ENCODE measurements at places on chromosomes 16 and 17. TPM values are rescaled to one million over a fixed set of nuclear protein-coding genes. Genes with fewer than 3 reads are reported as not detected.

GRCh38 chr16:64962786-64963185 lies 159.1 kb downstream of the CDH11 start:
- no peak for DNase-seq

GRCh38 chr17:44111777-44112176 lies 11.7 kb downstream of the HDAC5 start:
- DNase-seq = no peak

- no peak for DNase-seq
Measured at GRCh38 chr17:82087961-82088837, 9.8 kb downstream of the FASN start.

GRCh38 chr17:48258331-48258730 lies 150.8 kb downstream of the SNX11 start:
- no peak for DNase-seq

Gene EFCAB5
- total RNA-seq = 1.1 TPM

DNA sequence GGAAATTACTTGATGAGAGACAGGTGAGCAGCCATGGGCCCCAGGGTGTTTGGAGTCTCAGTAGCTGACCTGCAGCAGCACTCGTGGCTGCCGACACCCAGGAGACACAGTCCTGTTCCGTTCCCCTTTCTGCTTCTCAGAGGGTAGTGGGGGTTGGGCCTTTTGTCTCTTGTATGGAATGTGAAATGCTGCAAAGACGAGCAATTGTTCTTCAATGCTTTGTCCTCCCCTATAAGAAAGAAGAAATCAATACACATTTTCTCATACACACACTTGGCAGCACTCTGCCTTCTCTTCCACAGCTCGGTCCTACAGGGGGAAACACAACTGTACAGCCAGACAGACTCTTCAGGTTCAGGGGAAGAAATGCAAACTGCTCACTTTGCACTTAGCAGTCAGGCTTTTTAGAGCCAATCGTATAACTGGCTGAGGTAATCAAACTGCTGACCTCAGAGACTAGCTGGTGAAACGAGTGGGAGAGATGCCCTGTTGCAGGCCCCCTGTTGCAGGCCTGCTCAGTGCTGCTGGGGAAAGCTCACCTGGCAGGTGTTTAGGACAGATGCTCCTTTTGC lies 96.7 kb downstream of the AATF start:
- no peak for DNase-seq

DNA sequence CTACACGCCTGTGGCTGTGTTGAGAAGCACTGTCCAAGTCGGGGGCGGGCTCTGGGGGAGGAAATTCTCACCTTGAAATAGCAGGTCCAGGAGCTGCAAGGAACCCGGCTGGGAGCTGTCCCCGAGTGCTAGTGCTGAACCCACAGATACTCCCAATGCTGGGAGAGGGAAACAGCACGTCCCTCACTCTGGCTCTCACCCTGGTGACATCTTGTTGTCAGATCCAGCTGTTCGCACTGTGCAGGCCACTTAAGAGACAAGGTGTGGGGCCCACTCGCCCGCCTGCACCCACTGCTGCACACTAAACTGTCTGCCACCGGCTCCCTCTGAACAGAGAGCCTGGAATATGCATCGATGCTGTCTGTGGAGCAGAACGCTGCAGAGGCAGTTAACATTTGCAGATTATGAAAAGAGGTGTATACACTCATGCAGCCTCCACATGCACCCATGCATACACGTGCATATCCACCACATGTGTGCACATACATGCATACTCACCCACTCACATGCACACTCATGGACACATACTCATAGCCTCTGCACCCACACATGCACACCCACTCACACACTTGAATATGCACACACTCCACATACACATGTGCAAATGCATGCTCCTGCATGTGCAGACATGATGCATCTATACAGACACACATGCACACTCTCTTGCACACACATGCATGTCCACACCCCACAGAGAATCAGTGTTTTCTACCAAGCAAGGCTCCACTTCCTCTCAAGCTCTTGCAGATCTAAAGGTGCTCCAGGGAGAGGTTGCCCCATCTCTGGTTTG lies 42.0 kb downstream of the MGAT5B start:
- DNase-seq = peak; percentile 32

- DNase-seq = no peak
Measured at GRCh38 chr16:57297856-57298255, 13.4 kb upstream of the PLLP start.

DNA sequence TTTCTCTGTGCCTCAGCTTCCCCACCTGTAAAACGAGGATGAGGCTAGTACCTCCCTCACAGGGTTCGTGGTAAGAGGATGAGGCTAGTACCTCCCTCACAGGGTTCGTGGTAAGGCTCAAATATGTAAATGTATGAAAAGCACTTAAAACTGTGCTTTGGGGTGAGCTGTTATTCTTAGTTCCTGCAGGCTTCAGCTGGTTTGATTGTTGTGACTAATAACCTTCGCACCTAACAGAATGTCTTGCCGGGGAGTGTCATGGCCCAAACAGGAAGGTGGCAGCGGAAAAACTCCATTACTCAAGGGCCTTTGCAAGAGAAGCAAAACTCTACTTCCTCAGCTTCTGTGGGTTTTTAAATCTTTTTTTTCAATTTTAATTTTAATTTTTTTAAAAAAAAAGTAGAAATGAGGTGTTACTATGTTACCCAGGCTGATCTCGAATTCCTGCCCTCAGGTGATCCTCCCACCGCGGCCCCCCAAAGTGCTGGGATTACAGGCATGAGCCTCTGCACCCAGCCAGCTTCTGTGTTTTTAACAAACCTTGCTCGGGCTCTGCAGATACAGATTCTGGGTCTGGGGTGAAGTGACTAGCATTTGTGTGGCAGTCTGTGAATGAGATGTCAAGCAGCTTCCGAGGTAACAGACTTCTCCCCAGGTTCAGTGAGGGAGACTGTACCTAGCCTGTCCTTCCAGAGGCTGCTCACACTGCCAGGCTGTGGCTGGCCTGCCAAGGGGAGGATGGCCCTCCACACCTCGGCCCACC lies 103.0 kb downstream of the RAB11FIP4 start:
- no peak for DNase-seq

Gene EFCAB13
- 19.9 TPM for total RNA-seq

DNA sequence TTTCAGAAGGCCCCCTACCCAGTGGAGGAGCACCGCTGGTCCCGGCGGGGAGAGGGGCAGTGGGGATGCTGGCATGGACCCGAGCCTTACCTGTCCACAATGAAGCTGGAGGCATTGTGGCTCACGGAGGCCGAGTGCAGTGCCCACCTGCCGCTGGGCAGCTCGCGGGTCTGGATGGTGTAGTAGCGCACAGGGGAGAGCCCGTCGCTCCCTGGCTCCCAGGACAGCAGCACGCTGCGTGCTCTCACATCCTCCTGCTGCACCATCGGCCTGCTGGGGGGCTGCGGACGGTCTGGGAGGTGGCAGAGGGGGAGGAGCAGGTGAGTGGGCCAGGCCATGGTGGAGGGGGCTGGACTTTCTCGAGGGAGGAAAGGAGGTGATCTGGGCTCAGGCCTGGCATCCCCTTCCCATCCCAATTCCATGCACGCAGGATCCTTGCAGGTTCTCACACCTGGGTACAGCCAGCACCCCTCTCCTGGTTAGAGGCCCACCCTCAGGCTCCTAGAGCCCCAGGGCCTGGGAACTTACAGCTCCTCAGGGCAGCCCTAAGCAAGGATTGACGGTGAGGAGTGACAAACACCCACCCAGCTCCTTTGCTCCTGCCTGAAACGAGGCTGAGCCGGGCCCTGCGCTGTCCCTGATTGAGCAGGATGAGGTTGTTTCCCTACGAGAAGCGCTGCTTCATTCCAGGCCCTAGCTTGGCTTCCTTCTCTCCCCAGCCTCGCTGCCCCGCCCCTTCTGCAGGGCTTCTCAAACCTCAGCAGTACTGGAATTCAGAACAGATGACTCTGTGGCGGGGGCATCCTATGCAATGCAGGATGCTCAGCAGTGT lies 76.2 kb upstream of the CDC42EP4 start:
- no peak for DNase-seq

Gene CCL18
- total RNA-seq = not detected

DNA sequence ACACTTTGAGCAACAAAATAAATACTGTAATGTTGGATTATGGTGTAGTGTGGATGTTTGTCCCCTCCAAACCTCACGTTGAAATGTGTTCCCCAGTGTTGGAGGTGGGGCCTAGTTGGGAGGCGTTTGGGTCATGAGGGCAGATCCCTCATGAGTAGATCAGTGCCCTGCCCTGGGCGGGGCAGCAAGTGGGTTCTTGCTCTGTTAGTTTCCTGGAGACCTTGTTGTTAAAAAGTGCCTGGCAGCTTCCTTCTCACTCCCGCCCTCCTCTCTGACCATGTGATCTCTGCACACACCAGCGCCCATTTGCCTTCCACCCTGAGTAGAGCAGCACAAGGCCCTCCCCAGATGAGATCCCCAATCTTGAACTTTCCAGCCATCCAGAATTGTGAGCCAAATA lies 67.7 kb downstream of the MPRIP start:
- no peak for DNase-seq
